ENCODE measurements at places on chromosomes 4 and X. TPM values are rescaled to one million over a fixed set of nuclear protein-coding genes. Genes with fewer than 3 reads are reported as not detected.

Gene HEPH
- 41.4 TPM for total RNA-seq

Gene ASMT
- total RNA-seq: 1.4 TPM

Gene XKRX
- total RNA-seq: 1.2 TPM

DNA sequence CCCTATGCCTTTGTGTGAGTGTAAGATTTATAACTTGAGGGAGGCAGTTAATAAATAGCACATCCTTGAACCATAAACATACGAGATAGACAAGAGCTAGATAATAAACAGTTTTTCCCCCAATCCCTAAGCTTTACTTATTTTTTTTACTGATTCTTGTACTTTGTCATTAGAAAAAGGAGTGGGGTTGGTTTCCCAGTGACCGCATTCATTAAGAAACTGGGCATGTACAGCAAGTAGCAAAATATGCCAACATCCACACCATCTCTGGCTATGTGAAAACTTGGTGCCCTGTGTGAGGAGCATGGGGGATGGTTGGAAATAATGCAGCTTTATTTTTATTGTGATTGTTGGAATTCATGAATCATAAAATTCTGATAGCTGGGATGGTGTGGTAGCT is 176.2 kb downstream of the CBR4 start:
- DNase-seq: no peak

GRCh38 chr4:165308166-165308565 is 19.3 kb upstream of the MSMO1 start:
- no peak for DNase-seq

DNA sequence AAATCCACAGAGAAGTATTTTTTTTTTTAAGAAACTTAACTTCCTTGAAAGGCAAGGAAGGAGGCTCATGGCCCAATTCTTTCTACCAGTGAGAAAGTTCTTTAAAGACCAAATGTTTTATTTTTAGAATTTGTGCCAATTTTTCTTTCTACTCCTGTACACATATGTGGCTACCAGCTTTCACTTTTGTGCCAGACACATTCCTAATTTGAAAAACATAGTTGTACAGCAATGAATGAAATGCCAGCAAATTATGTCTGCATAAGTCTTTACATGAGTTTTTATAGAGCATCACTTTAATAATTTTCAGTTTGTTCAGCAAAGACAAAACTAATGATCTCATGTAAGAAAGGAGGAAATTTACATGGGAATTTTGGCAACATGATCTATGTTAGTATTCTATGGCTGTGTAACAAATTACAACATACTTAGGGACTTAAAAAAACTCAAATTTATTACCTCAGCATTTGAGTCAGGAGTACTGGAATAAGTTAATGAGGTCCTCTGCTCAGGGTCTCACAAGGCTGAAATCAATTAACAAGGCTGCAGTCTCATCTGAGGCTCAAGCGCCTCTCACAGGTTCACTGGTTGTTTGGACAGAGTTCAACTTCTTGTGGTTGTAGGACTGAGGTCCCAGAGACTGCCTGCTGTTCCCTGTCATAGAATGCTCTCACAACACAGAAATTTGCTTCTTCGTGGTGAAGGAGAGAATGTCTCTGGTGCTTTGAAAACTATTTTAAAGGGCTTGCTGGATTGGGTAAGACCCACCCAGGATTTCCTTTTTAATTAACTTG is 678.2 kb upstream of the FAM241A start:
- DNase-seq: no peak

DNA sequence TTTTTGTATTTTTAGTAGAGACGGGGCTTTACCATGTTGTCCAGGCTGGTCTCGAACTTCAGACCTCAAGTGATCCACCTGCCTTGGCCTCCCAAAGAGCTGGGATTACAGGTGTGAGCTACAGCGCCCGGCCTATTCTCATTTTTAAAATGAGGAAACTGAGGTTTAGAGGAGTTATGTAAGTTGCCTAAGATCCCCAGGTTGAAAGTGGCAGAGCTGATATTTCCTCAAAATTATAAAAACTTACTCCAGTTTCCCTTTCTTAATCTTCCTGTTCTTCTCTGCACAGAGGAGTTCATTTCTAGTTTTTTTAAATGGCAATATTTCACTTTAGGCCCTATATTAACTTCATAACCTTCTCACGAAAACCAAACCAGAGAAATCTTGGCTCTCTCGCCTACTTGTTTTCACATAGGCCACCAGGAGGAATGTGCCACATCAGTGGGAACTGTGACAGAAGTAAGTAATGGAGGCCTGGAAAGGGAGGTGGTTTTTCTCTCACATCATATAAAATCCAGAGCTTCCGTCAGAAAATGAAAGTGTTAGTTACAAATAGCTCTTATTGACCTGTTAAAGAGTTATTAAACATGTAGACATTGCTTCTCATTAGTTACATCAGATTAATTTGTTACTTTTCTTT is 16.1 kb upstream of the RS1 start:
- DNase-seq: no peak

DNA sequence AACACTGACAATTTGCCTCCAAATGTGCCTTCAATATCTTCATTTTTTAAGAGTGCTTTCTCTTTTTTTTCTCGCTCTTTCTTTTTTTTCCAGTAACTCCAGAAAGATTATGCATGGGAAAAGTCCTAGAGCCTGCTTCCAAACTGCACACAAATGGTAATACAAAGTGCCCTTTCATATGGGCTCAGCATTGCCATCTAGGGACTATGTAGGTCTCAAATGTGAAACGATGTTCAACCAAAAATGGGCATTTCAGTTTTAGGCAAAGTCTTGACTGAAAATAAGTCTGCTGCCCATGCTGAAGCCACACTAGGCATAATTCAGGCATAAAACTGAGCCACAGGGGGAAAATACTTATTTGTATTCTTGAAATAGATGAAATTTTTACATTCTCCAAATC is 65.6 kb downstream of the SYNPO2 start:
- no peak for DNase-seq

DNA sequence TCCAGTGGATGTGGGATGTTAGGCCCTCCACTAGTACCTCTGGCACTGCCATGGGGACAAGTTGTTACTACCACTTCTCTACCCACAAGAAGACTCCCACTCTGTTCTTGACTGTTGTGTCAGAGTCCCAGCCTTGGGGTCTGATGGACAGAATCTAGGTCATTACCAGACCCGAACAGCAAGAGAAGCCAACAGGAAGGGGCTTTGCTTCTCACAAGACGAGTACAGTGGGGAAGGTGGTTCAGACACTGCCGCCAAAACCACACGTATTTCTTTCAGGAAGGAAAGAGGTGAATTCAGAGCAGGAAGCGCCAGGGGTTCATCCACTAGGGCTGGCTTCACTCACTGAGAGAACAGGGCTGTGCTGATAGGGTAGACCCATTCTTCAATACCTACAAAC is 161.3 kb upstream of the KIT start:
- no peak for DNase-seq

GRCh38 chrX:20477836-20478524 is 211.3 kb upstream of the RPS6KA3 start:
- no peak for DNase-seq

DNA sequence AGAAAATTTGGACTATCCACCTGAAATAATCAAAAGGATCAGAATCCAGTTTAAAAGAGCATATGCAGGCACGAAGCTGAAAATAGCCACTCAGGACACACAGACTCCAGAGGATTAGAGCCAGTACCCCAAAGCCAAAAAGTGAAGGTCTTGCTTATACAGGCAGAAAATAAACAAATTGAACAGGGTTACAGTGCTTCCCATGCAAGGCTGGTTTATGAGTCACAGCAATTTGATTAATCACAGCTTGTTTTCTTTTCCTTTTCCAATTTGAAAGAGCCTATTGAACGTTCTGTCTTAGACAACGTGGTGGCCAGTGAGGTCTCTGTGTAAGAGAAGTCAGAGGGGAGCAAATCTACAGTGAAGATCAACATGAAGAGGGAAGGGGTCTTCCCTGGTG is 10.2 kb downstream of the HGFAC start:
- no peak for DNase-seq

Data from H1 (cell line).